ENCODE measurements at places on chromosomes 1 and 21. TPM values are rescaled to one million over a fixed set of nuclear protein-coding genes. Genes with fewer than 3 reads are reported as not detected.

- H3K36me3 ChIP-seq = no peaks in the 10 kb centered on the region
- H3K27me3 ChIP-seq = no peaks in the 10 kb centered on the region
- no peaks in the 10 kb centered on the region for H3K4me1 ChIP-seq
- DNase-seq = no peak
- peak overlapping the region; percentile 35 for H3K27ac ChIP-seq
Observed at GRCh38 chr1:51433269-51433971, 85.6 kb downstream of the EPS15 start.

- H3K36me3 ChIP-seq = no peaks in the 10 kb centered on the region
- peak; percentile 38 for DNase-seq
- H3K4me1 ChIP-seq = peaks cover 7% of the 10 kb centered on the region
- peak overlapping the region; percentile 73 for H3K27ac ChIP-seq
- H3K27me3 ChIP-seq = no peaks in the 10 kb centered on the region
- H3K4me3 ChIP-seq = no peak overlapping the region
Observed at GRCh38 chr1:89552471-89553081, 27.9 kb downstream of the LRRC8B start.

Gene CRB1
- total RNA-seq = 0.48 TPM

Gene CACNA1S
- total RNA-seq = not detected

GRCh38 chr21:41242238-41242829 is 74.3 kb upstream of the FAM3B start:
- H3K4me3 ChIP-seq = no peak overlapping the region
- no peaks in the 10 kb centered on the region for H3K4me1 ChIP-seq
- H3K36me3 ChIP-seq = no peaks in the 10 kb centered on the region
- H3K27me3 ChIP-seq = no peaks in the 10 kb centered on the region

DNA sequence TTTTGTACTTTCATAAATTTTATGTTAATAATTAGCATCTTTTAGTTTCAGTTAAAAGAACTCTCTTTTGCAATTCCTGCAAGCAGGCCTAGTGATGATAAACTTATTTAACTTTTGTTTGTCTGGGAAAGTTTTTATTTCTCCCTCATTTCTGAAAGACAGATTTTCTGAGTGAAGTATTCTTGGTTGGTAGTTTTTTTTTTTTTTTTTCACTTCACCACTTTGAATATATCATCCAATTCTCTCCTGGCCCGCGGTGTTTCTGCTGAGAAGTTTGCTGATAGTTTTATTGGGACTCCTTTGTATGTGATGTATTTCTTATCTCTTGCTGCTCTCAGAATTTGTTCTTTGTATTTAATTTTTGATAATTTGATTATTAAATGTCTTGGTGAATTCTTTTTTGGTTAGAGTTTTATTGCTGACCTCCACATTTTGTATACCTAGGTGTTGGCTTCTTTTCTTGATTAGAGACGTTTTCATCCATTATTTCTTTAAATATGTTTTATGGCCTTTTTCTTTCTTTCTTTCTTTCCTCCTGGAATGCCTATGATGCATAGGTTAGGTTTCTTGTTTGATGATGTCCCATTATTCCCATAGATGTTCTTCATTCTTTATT is 45.9 kb downstream of the BRINP2 start:
- no peak for DNase-seq
- H3K4me1 ChIP-seq = no peaks in the 10 kb centered on the region
- H3K27ac ChIP-seq = no peak overlapping the region

DNA sequence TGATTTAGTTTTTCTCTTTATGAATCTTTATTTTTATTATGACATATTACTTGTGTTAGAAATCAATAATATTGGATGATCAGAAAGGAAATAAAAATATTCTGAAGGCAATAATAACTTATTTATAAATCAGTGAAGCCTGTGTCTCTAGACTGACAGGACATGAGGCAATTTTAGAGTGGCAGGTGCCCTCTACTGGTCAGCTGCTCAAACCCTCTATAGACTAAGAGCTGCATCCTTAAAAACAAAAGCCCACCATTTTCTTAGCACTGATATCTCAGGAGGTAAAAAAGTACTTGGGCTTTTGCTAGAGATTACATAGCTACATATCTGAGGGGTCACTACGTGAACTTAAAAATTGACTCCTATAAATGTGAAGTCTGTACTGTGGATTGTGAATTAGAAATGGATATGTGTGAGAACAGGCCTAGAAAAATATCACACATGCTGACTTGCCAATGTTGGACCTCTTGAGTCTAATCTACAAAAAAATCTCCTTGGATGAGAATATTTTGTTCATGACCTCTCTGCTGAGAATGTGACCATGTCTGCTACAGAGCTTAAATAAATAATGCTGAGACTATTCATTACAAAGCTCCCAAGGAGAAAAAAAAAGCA is 597.9 kb upstream of the ADAMTS5 start:
- H3K4me1 ChIP-seq = no peaks in the 10 kb centered on the region
- DNase-seq = no peak
- no peak overlapping the region for H3K4me3 ChIP-seq
- no peaks in the 10 kb centered on the region for H3K36me3 ChIP-seq

Gene STPG1
- total RNA-seq = 4.6 TPM

DNA sequence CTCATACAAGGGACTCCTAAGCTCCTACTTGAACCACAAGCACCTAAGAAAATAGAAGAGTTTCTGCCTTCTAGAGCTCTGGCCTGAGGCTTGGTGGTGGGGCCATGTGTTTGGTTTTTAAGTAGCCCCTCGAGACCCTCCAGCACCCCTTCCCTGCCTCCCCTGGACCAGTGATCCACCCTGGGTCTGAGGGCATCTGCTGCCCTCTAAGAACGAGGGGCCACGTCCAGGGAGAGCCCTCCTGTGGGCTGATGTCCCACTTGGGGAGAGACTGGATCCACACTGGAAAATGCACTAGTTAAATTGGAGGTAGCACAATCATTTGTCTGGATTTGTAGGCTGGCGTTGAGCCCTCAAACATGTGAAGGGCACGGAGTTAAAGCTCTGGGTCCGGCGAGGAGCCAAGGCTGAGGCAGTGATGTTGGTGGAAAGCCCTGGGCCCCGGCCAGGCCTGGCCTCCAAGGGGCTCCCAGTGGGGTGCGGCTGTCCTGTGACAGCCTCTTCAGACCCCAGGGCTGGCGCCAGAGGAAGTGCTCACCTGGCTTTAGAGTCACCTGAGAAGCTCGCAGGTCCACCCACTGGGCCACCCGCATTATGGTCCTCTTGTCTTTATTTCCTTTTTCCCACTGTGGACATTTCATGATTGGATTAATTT is 65.2 kb downstream of the SLC37A1 start:
- H3K27me3 ChIP-seq = no peaks in the 10 kb centered on the region
- H3K36me3 ChIP-seq = no peaks in the 10 kb centered on the region

Gene LRP8
- total RNA-seq = 6.3 TPM

Gene SPAG17
- 6.9 TPM for total RNA-seq

DNA sequence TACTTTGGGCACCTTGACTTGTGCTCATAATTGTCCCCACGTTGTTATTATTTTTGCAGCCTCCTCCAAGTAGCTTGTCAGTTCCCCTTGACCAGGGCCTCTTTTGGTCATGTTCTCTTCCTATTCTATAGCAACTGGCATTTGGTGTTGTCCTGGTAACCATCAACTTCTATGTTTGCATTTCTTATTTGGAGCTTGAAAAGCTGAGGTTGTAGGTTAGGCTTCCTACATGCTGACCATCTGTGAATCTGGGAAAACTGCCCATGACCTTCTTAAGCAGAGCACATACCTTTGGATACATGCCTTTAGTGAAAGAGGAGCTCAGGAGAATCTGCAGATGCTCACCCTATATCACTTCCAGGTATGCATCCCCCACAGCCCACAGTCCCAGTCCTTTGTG is 160.8 kb downstream of the HHAT start:
- H3K36me3 ChIP-seq = no peaks in the 10 kb centered on the region
- H3K4me3 ChIP-seq = no peak overlapping the region
- no peak overlapping the region for H3K27ac ChIP-seq
- H3K27me3 ChIP-seq = no peaks in the 10 kb centered on the region
- DNase-seq = no peak

Gene RTCA
- total RNA-seq = 22.2 TPM

- H3K27ac ChIP-seq = peak overlapping the region; percentile 37
- DNase-seq = no peak
- H3K27me3 ChIP-seq = no peaks in the 10 kb centered on the region
- H3K36me3 ChIP-seq = no peaks in the 10 kb centered on the region
- peaks cover 3% of the 10 kb centered on the region for H3K4me1 ChIP-seq
Observed at GRCh38 chr1:77511440-77511840, 171.0 kb downstream of the ZZZ3 start.

DNA sequence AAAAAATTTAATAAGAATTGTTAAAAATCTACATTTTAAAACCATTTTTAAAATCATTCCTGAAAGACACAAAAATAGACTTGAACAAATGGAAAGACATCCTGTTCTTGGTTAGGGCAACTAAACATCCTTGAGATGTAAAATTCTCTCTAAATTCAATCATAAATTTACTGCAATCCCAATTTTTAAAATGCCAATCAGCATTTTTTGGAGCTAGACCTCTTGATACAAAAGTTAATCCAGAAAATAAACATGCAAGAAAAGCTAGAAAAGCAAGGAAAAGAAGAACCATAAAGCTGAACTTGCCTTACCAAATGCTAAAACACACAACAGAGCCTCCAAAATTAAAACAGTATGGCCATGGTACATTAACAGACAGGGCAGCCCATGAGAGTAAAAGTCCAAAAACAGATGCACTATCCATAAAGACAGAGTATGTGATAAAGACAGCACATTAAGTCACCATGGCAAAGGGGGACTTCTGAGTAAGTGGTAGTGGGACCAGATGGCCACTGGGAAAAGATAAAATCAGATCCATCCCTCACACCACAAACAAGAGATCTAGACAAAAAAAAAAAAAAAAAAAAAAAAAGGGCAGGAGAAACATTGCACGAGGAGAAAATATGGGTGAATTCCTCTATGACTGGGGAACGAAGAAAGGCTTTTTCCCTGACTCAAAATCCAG is 51.4 kb downstream of the NPHP4 start:
- H3K27ac ChIP-seq = no peak overlapping the region
- no peaks in the 10 kb centered on the region for H3K4me1 ChIP-seq
- no peak overlapping the region for H3K4me3 ChIP-seq
- H3K27me3 ChIP-seq = no peaks in the 10 kb centered on the region

GRCh38 chr1:202934755-202935154 is 7.7 kb upstream of the KLHL12 start:
- H3K4me3 ChIP-seq = no peak overlapping the region
- no peak for DNase-seq
- H3K27ac ChIP-seq = no peak overlapping the region
- H3K27me3 ChIP-seq = no peaks in the 10 kb centered on the region
- H3K4me1 ChIP-seq = no peaks in the 10 kb centered on the region

DNA sequence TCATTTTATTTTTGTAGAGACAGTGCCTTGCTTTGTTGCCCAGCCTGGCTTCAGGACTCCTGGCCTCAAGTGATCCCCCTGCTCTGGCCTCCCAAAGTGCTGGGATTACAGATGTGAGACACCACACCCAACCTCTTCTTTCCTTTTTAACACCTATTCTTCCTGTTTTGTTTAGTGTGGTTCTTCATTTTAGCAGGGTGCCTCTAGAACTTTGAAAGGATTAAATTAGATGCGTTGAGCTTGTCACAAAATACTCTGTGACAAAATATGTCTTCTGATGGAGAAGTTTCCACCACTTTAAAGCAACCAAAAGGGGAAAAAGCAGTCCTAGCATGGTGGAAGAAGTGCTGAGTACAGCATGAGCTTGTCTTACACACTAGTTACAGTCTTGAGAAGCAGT is 42.0 kb downstream of the CDC14A start:
- DNase-seq = no peak
- no peaks in the 10 kb centered on the region for H3K36me3 ChIP-seq
- H3K27ac ChIP-seq = no peak overlapping the region
- H3K27me3 ChIP-seq = no peaks in the 10 kb centered on the region

- no peaks in the 10 kb centered on the region for H3K4me1 ChIP-seq
- H3K4me3 ChIP-seq = no peak overlapping the region
- no peak overlapping the region for H3K27ac ChIP-seq
- no peak for DNase-seq
Observed at GRCh38 chr1:70101231-70101630, 104.1 kb downstream of the LRRC40 start.

DNA sequence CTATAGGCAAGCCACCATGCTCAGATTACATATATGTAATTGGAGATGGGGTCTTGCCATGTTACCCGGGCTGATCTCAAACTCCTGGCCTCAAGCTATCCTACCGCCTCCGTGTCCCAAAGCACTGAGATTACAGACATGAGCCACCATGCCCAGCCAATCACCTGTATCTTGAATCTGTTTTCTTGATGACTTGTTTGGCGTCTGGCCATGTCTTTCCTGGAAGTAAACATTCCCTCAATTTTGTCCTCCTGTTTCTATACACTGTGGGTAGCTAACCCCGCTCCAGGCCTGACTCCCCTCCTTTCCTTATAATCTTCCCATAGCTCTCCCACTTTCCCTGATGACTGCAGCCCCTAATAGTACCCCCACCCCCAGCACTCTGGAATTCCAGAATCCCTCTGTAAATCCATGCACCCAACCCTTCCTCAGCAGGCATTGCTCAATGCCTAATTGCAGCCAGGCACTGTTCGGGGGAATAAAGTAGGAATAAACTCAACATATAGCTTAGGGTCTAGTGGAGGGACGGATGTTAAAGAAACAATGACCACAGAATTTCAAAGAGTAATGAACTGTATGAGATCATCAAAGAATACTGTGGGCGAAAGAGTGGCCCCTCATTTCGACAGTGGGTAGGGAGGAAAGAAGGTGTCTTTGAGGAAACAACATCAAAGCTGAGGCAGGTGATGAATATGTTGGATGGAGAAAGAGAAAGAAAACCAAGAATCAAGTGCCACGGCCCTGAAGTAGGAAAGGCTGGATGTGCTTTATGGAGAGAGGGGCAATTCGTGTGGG is 161.5 kb downstream of the ADSS2 start:
- no peaks in the 10 kb centered on the region for H3K4me1 ChIP-seq
- H3K27me3 ChIP-seq = no peaks in the 10 kb centered on the region
- DNase-seq = no peak
- no peaks in the 10 kb centered on the region for H3K36me3 ChIP-seq
- H3K27ac ChIP-seq = no peak overlapping the region
- H3K4me3 ChIP-seq = no peak overlapping the region

GRCh38 chr1:21344098-21344749 is 54.0 kb upstream of the ECE1 start:
- peaks cover 45% of the 10 kb centered on the region for H3K4me1 ChIP-seq
- H3K4me3 ChIP-seq = peak overlapping the region; percentile 92
- no peaks in the 10 kb centered on the region for H3K27me3 ChIP-seq
- H3K36me3 ChIP-seq = no peaks in the 10 kb centered on the region
- DNase-seq = no peak

DNA sequence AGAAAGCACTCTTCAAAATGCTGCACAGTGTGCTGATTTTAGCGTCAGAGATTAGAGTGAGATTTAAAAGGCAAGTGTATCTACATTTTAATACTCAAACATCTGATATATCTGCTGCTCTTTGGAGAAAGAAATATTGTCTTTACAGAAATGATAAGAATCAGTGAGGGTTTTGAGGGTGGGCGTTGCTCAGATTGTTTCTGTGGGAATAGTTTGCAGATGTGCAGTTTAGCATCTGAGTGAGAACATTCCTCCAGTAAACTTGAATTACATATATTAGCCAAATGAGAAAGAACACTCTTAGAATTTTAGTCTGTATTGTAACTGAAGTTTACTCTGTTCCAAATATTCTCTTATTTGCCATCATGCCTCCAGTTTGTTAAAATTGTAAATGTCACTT is 549.2 kb downstream of the NEGR1 start:
- no peak for DNase-seq
- no peaks in the 10 kb centered on the region for H3K36me3 ChIP-seq
- H3K27ac ChIP-seq = no peak overlapping the region
- H3K27me3 ChIP-seq = no peaks in the 10 kb centered on the region
